H4 (cell line): ENCODE measurements at places on chromosomes 13 and 19.

GRCh38 chr13:20404488-20405222 is 121.0 kb downstream of the CRYL1 start:
- no peak for DNase-seq

- DNase-seq = no peak
Measured at GRCh38 chr19:51399231-51399630, 8.8 kb upstream of the C19orf84 start.

DNA sequence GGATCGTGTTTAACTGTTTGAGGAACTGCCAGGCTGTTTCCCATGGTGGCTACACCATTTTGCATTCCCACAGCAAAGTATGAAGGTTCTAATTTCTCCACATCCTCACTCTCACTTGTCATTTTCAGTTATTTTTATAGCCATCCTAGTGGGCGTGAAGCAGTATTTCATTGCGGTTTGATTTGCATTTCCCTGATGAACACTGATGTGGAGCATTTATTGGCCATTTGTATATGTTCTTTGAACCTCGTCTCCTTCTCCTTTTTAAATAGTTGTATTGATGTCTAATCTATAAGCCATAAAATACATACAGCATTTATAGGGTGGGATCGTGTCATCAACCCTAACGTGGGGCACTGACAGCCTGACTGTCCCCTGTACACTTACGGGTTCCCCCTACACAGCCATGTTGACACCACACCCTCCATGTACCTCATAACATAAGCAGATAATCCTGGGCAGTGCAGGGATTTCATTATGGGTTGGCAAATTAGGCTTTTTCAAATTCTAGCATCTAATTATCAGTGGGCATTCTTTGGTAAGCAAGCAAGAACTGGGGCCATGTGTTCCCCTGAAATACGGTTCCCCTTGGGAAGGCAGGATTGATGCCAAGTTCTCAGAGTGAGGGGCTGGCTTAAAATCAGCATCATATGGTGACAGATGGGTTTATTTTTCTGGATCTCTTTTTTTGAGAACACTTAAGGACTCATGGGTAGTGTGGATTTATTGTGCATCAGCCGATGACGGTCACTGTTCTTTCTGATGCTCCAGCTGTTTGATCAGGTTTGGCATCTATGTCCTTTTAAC is 11.6 kb upstream of the ZBTB45 start:
- DNase-seq = no peak

DNA sequence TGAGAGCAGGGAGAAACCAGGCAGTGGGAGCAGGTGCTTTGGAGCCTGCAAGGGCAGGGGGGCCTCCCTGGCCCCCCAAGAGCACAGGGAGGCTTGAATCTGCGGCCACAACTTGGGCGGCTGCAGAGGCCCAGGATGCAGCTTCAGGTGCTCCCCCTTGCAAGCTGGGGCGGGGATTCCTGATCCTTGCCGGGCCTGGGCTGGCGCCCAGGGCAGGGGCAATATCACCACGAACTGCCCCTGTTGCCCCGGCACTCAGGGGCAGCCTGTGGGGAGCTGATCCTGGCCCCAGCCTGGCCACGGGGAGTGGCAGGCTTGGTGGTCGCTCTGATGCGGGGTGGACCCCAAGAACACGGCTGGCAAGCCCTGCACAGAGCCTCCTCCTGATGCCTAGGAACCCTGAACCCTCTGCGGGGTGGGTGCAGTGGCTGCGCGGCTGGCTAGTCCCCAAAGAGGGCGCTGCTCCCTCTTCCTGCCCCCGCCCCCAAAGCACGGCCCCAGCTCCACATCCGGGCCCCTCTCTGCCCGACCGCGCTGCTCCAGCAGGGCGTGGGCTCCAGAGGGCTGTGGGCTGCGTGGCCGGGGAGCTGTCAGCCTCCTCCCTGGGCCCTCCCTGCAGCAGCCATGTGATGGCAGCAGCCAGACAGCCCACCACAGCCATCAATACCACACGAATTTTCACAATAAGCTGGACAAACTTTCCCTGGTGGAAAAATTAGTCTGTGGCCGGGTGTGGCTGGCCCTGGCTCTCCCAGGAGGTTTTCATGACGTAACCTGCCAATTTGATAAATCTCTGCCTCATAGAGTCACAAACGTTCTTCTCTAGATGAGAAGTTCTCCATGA is 21.0 kb downstream of the TNFSF9 start:
- DNase-seq = no peak

GRCh38 chr13:28493740-28494503 is 1.0 kb downstream of the FLT1 start:
- no peak for DNase-seq

DNA sequence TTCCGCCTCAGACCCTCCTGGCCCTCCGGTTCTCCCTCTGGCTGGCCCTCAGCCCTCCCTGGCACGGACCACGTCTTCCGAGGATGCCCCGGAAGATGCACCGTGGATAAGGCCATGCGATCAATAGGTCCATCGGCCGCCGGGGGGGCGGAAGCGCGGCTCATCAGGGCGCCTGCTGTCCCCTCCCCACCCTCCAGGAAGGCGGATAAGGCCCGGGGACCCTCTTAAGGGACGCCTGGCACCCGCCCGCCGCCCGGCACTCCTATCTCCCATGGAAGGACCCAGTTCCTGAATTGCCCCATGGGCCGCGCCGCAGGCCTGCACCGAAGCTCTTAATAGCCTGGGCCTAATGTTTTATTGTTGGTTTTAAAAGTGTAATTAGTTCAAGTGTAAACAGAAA is 46.2 kb upstream of the TCF3 start:
- no peak for DNase-seq

- no peak for DNase-seq
Measured at GRCh38 chr19:11422163-11423065, 3.3 kb upstream of the RGL3 start.

GRCh38 chr19:37778613-37779126 is 716 bp downstream of the ZNF573 start:
- DNase-seq = no peak

GRCh38 chr13:40236566-40237168 is 429.8 kb downstream of the FOXO1 start:
- no peak for DNase-seq

DNA sequence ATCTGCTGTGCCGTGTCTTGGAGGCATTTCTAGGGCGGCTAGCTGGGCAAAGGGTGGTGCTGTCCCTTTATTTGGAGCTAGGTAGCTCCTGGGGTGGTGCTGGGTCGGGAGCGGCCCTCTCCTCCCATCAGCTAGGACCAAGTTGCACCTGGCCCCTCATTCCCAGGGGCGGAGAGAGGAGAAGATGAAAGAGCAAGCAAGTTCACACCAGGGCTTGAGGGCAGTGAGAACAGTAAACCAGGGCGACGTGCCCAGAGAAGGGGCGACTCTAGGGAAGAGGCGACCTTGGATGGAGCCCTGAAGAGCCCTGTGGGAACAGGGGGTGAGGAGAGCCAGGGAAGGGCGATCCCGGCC is 17.0 kb upstream of the KCNN1 start:
- DNase-seq = no peak

DNA sequence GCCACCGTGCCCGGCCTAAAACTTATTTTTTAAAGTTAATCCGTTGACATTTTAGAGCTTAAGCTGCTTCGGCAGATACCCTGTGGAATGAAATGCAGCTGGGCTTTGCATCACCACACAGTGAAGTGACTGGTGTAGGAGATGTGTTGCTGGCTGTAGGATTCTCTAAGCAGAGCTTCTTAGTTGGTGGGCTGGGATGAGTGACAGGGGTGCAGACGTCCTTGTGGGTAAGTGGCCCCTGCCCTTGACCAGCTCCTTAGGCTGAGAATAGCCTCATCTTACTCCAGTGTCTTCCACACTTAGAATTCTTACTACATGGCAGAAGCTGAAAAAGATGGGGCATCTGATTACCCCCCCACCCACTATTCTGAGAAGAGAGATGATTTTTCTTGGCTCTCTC is 11.6 kb downstream of the GATAD2A start:
- no peak for DNase-seq

DNA sequence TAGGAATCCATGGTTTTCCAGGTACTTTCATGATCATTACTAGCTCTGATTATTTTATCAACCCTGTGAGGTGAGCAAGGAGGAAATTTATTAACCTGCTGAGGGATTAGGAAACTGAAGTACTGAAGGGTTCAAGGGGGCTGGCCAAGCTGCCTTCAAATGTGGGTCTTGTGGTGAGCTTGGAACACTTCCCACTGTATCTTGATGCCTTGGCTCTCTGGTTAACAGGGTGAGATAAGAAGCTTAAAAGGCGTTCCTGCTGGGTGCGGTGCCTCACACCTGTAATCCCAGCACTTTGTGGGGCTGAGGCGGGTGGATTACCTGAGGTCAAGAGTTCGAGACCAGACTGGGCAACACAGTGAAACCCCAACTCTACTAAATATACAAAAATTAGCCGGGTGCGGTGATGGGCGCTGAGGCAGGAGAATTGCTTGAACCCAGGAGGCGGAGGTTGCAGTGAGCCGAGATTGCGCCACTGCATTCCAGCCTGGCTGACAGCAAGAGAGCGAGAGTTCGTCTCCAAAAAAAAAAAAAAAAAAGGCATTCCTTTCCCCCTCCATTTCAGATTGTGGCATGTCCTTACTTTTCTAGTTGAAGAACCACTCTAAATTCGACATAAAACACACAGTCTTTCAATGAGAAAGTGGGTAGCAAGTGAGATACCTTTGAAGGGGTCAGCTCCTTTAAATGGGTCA is 70.2 kb downstream of the KLF2 start:
- DNase-seq = no peak

DNA sequence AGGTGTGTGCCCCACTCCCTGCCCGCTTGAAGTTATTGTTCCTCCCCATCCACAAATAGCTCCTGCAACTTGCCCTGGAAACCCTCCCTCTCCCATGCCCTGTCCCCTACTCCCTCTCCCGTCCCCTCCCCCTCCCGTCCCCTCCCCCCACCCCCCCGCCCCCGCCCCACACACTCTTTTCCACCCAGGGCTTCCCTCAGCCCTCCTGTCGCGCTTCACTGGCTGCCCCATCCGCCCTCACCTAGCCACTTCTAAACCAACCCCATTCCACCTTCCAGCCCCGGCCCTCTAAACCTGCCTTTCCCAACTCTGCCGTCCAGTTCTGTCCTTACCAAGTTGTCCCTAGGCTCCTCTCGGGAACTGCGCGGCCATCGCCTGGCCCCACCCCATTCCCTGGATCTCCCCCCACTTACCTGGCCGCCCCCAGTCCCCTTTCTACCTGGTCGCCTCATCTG is 993 bp downstream of the RGL3 start:
- no peak for DNase-seq

GRCh38 chr19:39590265-39590664 is 12.1 kb upstream of the LGALS13 start:
- DNase-seq = no peak

- no peak for DNase-seq
Measured at GRCh38 chr13:111099290-111099689, 15.8 kb upstream of the ARHGEF7 start.
